ENCODE measurements at places on chromosomes 5 and 9. TPM values are rescaled to one million over a fixed set of nuclear protein-coding genes. Genes with fewer than 3 reads are reported as not detected.
A peak's percentile ranks its signal among the peaks of the same experiment; 100 is the strongest.

Gene ALDH1A1
- 297 TPM for total RNA-seq

Gene LCN2
- not detected for total RNA-seq

Gene MSX2
- 0.85 TPM for total RNA-seq

Gene PTPRD
- 2.7 TPM for total RNA-seq

- no peak overlapping the region for H3K27ac ChIP-seq
- H3K36me3 ChIP-seq, result no peaks in the 10 kb centered on the region
- no peak for DNase-seq
- no peaks in the 10 kb centered on the region for H3K4me1 ChIP-seq
- no peak overlapping the region for H3K4me3 ChIP-seq
Observed at GRCh38 chr9:2679011-2679410, 38.3 kb upstream of the KCNV2 start.

DNA sequence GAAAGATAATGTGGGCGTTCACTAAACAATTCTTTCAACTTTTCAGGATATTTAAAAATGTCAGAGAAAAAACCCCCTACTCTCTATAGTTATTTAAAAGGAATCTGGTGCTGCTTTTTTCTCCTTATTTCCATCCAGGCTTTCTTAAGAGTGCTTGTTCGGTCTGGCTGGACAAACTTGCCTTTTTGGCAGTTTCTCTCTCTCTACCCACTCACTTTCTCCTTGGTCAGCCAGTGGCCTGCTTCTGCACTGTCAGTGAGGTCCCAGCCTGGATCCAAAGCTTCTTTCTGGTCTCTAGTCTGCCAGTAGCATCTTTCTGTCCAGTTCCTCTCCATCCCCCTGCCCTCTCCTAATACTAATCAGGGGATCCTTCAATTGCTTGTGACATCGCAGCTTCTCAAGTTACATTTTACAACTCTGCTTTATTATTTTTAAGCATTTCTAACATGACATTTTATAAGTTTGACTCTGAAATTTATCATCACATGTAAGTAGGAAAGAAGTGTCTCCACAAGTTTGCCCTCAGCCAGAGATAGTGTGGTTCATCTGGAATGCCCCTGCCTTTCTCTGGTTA, 50.4 kb downstream of the PIK3R1 start:
- no peaks in the 10 kb centered on the region for H3K27me3 ChIP-seq
- peaks cover 27% of the 10 kb centered on the region for H3K4me1 ChIP-seq

- DNase-seq, result no peak
- H3K27me3 ChIP-seq, result no peaks in the 10 kb centered on the region
- no peaks in the 10 kb centered on the region for H3K4me1 ChIP-seq
- no peak overlapping the region for H3K4me3 ChIP-seq
- no peaks in the 10 kb centered on the region for H3K36me3 ChIP-seq
Observed at GRCh38 chr5:71894091-71894490, 175.0 kb downstream of the CARTPT start.

DNA sequence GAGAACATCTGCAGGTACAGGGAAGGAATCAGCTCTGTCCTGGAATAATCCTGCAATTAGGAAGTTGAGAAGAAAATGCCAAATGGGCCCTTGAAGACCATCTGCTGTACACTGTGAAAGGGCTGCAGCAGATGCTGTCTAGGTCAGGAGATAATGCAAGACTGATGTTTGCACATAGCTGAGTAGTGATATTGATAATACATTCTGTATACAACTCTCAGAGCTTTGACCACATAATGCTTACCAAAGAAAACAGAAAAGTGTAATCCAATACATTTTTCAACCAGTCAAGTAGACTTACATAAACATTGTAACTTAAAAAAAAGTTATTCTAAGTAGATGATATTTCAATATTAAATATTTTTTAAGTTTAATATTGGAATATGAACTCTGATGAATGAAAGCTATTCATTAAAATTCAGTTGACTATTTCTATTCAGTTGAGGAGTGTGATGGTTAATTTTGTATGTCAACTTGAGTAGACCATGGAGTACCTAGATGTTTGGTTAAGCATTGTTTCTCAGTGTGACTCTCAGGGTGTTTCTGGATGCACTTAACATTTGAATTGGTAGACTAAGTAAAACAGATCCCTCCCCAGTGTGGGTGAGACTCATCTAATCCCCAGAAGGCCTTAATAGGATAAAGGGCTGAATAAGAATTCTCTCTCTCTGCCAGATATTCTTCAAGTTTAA, 380.1 kb upstream of the PRR16 start:
- no peaks in the 10 kb centered on the region for H3K4me1 ChIP-seq
- no peak overlapping the region for H3K27ac ChIP-seq

- H3K36me3 ChIP-seq, result no peaks in the 10 kb centered on the region
- no peak overlapping the region for H3K4me3 ChIP-seq
- no peak overlapping the region for H3K27ac ChIP-seq
- H3K27me3 ChIP-seq, result no peaks in the 10 kb centered on the region
Observed at GRCh38 chr5:41966401-41967105, 41.5 kb downstream of the FBXO4 start.

DNA sequence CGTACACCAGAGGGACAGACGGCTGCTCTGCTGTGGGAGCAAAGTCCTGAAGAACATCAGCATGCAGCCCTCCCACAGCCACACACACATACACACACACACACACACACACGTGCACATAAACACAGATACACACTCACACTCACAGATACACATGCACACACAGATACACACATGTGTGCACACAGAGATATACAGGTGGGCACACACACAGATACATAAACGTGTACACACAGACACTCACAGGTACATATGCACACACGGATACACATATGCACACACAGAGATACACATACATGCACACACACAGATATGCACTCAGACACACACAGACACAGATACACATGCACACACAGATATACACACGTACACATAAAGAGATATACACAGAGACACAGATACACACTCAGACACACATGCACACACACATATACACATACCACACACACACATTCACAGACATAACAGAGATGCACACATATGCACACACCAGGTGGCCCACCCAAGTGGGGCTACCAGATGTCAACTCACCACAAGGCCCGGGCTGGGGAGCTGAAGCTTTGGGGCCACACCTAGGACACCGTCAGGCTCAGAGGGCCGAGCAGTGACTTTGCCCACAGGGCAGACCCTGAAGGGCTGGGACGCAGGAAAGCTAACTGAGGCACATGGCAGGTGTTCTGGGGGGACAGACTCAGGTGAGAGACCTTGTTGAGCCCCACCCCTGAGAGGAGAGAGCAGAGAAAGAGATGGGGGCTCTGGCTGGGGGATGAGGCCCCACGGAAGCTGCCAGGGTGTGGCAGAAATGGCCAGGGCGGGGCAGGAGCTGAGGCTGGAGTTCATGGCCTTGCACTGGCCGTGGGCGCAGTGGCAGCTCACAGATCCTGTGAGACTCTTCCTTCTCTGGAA, 148.6 kb upstream of the PPP1R26 start:
- H3K27me3 ChIP-seq, result no peaks in the 10 kb centered on the region
- H3K36me3 ChIP-seq, result no peaks in the 10 kb centered on the region
- no peak overlapping the region for H3K27ac ChIP-seq
- no peak for DNase-seq
- H3K4me3 ChIP-seq, result no peak overlapping the region
- H3K4me1 ChIP-seq, result no peaks in the 10 kb centered on the region

DNA sequence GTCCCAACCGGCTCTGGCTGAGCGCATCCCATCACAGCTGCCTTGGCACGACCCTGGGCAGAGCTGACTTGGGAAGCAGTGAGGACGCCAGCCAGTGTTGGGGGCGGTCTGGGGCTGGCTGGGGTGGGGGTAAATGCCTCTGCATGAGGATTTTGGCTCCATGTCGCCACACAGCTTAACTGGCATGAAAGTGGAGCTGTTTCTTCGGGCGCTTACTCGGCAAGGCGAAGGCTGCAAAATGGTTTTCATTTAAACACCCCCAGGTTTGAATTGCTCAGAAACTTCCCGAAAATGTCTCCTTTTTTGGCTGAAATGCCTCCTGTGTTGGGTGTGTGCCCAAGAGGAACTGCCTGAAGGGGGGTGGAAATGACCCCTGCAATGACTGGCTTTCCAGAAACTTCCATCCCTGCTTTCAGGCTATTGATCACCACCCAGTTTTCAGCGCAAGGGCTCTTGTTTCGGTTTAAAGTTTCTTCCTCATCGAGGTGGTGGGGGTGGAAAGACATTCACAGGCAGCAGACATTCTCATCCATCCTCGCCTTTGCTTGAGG, 38.3 kb downstream of the PTGES start:
- no peak for DNase-seq
- H3K4me1 ChIP-seq, result no peaks in the 10 kb centered on the region
- H3K4me3 ChIP-seq, result no peak overlapping the region

DNA sequence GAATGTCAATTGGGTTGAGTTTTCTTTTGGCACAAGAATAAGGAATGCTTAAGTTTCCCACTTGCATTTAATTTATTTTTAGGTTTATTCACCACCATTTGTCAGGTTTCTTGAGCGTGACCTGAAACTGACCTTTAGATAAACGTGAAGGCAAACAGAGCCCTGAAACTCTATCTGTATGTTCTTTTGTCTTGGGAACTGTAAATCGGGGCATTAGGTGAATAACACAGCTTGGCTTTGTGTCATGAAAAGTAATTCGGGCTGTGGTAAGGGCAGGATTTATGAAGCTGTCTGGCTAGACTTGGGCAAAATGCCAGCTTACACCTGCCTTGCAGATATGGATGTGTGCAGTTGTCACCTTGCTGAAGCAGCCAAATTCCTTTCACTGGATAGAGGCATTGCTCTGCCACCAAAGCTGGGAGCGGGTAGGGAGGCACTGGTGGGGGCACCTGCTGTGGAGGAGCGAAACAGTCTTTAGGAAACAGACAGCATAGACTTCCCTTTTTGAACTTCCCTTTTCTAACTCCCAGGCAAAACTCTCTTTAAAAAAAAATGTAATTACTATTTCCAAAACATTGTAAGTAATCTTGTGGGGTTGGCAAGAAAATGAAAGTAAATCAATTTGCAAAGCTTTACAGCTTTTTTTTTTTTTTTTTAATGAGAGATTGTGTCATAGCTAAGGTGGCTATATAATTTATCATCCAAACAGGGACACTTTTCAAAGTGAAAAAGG, 545.2 kb downstream of the CSNK1G3 start:
- no peak overlapping the region for H3K27ac ChIP-seq
- no peaks in the 10 kb centered on the region for H3K27me3 ChIP-seq
- peaks cover 26% of the 10 kb centered on the region for H3K4me1 ChIP-seq
- H3K36me3 ChIP-seq, result no peaks in the 10 kb centered on the region

GRCh38 chr5:34656700-34657273, 659 bp downstream of the RAI14 start:
- no peaks in the 10 kb centered on the region for H3K27me3 ChIP-seq
- peak overlapping the region; percentile 71 for H3K4me3 ChIP-seq
- no peaks in the 10 kb centered on the region for H3K36me3 ChIP-seq
- H3K4me1 ChIP-seq, result no peaks in the 10 kb centered on the region
- H3K27ac ChIP-seq, result no peak overlapping the region

DNA sequence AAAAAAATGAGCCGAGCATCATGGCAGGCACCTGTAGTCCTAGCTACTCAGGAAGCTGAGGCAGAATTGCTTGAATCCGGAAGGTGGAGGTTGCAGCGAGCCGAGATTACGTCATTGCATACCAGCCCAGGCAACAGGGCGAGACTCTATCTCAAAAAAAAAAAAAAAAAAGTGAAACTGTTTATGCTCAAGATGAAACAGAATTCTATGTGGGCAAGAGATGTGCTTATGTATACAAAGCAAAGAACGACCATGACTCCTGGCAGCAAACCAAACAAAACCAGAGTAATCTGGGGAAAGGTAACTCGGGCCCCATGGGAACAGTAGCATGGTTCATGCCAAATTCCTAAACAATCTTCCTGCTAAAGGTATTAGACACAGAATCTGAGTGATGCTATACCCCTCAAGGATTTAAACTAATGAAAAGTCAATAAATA, 32.6 kb upstream of the PLAC8L1 start:
- no peaks in the 10 kb centered on the region for H3K4me1 ChIP-seq
- no peak for DNase-seq
- peaks cover 74% of the 10 kb centered on the region for H3K36me3 ChIP-seq
